ENCODE measurements at places on chromosomes 4 and X. TPM values are rescaled to one million over a fixed set of nuclear protein-coding genes. Genes with fewer than 3 reads are reported as not detected.
A peak's percentile ranks its signal among the peaks of the same experiment; 100 is the strongest.

DNA sequence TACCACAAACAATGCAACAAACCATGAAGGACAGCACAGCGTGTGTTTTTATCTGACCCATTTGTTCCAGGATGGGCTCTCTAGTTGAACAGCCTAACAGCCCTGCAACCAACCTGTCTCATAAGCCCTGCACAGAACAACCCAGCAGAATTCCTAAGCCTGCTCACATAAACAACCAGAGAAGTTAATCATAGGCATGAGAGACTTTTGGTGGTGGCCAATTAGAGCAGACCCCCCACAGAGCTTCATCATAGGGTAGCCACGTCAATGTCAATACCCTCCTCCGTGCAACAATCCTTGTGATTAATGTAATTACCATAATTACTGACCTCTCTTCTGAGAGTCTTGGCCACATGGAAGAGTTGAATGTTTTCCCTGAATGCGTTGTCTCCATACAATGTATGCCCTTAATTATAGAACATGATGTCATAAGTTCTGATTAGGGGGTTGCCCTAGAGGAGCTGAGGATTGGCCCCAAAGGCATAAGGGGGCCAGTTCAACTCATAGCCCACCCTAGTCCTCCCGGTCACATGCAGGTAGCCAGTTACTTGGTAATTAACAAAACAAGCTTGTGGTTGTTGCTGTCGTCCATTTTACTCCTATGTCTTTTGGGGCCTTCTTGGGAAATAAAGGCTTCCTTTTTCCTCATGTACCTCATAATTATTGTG lies 92.7 kb downstream of the SYNPO2 start:
- no peak for DNase-seq
- H3K27me3 ChIP-seq, result no peaks in the 10 kb centered on the region
- no peaks in the 10 kb centered on the region for H3K4me1 ChIP-seq
- H3K36me3 ChIP-seq, result no peaks in the 10 kb centered on the region
- H3K27ac ChIP-seq, result no peak overlapping the region

The HS6ST2 gene
- 0.87 TPM for total RNA-seq

The EGF gene
- 2.4 TPM for total RNA-seq

GRCh38 chrX:7062903-7063302 lies 84.6 kb upstream of the STS start:
- no peak overlapping the region for H3K27ac ChIP-seq
- H3K4me3 ChIP-seq, result no peak overlapping the region
- H3K36me3 ChIP-seq, result no peaks in the 10 kb centered on the region
- no peak for DNase-seq
- H3K27me3 ChIP-seq, result no peaks in the 10 kb centered on the region
- no peaks in the 10 kb centered on the region for H3K4me1 ChIP-seq

The SHISA3 gene
- 5.8 TPM for total RNA-seq

The CT45A1 gene
- total RNA-seq, result not detected

- DNase-seq, result no peak
- H3K27ac ChIP-seq, result peak overlapping the region; percentile 68
- H3K27me3 ChIP-seq, result no peaks in the 10 kb centered on the region
- H3K4me1 ChIP-seq, result no peaks in the 10 kb centered on the region
- H3K36me3 ChIP-seq, result no peaks in the 10 kb centered on the region
- no peak overlapping the region for H3K4me3 ChIP-seq
Measured at GRCh38 chrX:53440101-53440500, 5.9 kb upstream of the HSD17B10 start.

DNA sequence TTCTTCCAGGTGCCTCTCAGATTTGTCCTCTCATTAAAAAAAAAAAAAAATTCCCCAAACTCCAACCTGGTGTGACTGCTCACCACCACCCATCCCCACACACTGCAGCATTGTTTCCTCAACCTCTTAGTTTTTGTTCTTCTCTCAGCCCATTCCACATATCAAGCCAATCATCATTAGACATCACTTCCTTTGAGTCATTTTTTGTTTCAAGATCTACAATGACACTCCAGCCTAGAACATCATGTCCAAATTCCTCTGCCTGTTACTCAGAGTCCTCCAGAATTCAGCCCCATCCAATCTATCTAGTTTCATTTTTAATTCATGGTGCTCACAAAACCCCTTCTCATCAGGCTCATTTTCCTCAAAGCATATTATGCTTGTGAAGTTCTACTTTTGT lies 262.5 kb upstream of the TEX13A start:
- H3K4me3 ChIP-seq, result no peak overlapping the region
- no peaks in the 10 kb centered on the region for H3K27me3 ChIP-seq
- DNase-seq, result no peak
- no peaks in the 10 kb centered on the region for H3K4me1 ChIP-seq
- no peaks in the 10 kb centered on the region for H3K36me3 ChIP-seq

The UGT2B11 gene
- total RNA-seq, result not detected

GRCh38 chr4:98862371-98862770 lies 66.6 kb downstream of the EIF4E start:
- DNase-seq, result no peak
- no peaks in the 10 kb centered on the region for H3K4me1 ChIP-seq
- H3K36me3 ChIP-seq, result no peaks in the 10 kb centered on the region

DNA sequence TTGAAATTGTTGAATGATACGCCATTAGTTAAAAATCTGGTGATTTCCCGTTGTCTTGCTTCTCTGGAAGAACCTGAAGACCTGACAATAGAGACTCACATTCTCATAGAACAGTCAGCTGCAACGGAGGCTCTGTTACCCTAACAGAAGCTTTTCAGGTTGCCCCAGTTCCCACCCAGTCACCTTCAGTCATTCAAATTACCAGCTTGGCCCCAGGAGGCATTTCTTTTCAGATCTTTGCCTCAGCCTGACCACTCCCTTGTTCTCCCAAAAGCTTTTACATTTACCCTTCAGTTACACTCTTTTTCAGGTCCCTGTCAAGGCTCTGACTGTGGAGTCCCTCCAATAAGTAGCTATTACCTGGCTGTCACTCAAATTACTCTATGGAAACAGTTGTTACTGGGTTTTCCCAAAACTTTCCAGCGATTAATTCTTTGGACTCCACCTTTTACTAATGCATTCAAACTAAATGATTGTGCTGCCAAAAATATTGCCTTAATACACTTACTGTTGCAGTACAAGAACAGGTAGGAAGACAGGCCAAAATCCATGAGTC lies 162.2 kb upstream of the FTHL17 start:
- no peaks in the 10 kb centered on the region for H3K36me3 ChIP-seq
- no peak overlapping the region for H3K27ac ChIP-seq
- H3K4me3 ChIP-seq, result no peak overlapping the region
- H3K4me1 ChIP-seq, result no peaks in the 10 kb centered on the region
- H3K27me3 ChIP-seq, result no peaks in the 10 kb centered on the region
- DNase-seq, result no peak

GRCh38 chrX:154420402-154420756 lies 8.1 kb upstream of the ATP6AP1 start:
- H3K4me3 ChIP-seq, result no peak overlapping the region
- no peak for DNase-seq
- H3K27me3 ChIP-seq, result no peaks in the 10 kb centered on the region
- no peak overlapping the region for H3K27ac ChIP-seq
- H3K4me1 ChIP-seq, result no peaks in the 10 kb centered on the region

DNA sequence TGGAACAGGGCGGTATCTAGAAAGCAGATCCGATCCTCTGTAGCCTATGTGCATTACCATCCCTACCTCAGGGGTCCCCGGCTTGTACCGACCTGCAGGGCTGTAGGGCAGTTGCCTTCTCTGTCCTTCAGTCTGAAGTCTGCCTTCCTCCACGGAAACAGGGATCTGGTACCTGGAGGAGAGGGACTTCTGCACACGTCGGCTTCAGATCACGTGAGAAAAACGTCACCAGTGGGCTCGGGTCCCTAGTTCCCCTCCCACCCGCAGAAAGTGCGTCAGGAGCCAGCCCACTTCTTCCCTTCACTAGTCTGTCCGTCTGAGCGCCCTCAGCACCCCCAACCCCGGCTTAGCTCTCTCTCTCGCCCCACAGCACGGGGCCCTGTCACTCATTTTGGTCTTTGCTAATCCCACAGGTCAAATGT lies at the start of gene TCEAL5:
Gene TCEAL5, minus strand, starts transcription at position 170 of the 422 bp plus-strand sequence. CDS start 2,187 bp downstream, outside the sequence.
- H3K4me3 ChIP-seq, result no peak within 1 kb of the TSS
- no peak within 1 kb of the TSS for H3K27ac ChIP-seq
- no peaks in the 10 kb centered on the region for H3K36me3 ChIP-seq
- no peak for DNase-seq
- no peaks in the 10 kb centered on the region for H3K4me1 ChIP-seq

DNA sequence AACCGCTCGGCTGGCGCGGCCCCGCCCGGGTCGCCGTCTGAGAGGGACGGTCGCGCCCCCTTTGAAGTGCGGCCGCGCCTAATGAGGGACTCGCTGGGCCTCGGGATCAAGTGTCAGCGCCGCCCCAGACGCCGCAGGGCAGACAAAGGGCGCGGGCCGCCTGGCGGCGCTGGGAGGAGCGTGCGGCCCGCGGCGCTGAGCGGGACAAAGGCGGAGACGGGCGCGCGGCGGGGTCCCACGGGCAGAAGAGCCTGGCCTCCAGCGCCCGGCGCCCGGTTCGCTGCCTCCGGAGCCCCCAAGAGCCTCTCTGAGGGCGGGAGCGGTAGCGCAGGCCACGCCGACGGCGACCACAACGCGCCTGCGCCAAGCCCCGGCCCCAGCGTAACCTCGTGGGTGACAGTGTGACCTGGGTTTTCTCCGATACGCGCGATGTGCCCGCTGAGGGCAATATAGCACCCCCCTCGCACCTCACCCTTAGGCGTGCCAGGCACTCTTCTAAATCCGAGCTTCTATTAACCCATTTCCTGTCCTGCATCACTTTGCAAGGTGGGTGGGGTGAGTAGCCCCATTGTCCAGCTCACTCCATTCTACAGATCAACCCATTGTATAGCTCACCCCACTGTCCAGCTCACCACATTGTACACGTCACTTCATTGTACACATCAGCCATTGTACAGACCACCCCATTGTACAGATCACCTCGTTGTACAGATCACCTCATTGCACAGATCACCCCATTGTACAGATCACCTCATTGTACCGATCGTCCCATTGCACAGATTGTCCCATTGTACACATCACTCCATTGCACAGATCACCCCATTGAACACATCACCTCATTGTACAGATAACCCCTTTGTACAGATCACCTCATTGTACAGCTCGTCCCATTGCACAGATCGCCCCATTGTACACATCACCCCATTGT lies 33.7 kb upstream of the STX18 start:
- no peaks in the 10 kb centered on the region for H3K36me3 ChIP-seq
- DNase-seq, result peak; percentile 90
- peaks cover 4% of the 10 kb centered on the region for H3K4me1 ChIP-seq

The PPM1K gene
- 37.7 TPM for total RNA-seq

DNA sequence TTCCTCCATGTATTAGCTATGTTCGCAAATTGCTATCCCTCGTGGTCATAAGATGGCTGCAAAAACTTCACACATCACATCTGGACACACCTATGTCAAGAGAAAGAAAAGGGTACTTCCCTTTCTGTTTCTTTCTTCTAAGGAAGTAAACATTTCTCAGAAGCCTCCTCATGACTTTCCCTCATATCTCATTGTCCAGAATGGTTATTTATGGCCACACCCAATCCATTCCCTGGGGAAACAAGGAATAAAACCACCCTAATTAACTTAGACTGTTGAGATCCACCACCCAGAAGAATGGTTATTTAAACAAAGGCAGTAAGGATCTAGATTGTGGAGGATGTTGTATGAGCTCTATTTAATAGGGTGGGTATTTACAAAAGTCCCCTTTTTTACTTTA lies 160.8 kb upstream of the LNX1 start:
- H3K36me3 ChIP-seq, result no peaks in the 10 kb centered on the region
- H3K4me3 ChIP-seq, result no peak overlapping the region
- DNase-seq, result no peak
- no peak overlapping the region for H3K27ac ChIP-seq

The DCX gene
- not detected for total RNA-seq

GRCh38 chr4:26299254-26299882 lies 21.4 kb upstream of the RBPJ start:
- no peaks in the 10 kb centered on the region for H3K27me3 ChIP-seq
- no peak for DNase-seq
- H3K36me3 ChIP-seq, result no peaks in the 10 kb centered on the region
- no peak overlapping the region for H3K4me3 ChIP-seq
- H3K4me1 ChIP-seq, result peaks cover 9% of the 10 kb centered on the region
- no peak overlapping the region for H3K27ac ChIP-seq

DNA sequence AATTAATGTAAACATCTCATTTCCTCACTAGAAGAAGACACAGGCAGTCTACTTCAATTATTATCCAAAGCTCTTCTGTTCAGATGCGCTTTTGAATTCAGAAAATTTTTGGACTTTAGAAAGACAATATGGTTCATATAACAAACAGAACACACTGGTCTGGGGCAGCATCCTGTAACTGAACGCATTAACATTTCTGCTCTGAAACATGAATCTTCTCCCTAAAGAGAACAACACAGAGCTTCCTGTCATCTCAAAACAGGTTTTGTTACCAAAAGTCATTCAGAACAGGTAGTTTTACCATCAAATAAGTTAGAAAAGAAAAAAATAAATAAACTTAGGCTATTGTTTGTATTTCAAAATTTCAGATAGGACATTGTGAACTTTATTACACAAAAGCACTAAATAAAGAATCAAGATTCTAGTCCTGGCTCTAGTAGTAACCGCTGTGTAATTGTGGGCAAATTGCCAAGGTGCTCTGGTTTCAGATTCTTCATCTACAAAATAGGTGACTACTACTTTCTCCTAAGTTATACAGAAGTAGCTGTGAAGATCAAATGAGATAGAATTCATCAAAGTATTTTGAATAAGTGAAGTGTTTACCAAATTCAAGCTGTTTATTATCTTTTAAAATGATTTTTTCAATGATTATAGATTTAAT lies 252.3 kb upstream of the RASGEF1B start:
- no peak overlapping the region for H3K4me3 ChIP-seq
- no peak for DNase-seq
- no peaks in the 10 kb centered on the region for H3K36me3 ChIP-seq
- no peaks in the 10 kb centered on the region for H3K27me3 ChIP-seq

DNA sequence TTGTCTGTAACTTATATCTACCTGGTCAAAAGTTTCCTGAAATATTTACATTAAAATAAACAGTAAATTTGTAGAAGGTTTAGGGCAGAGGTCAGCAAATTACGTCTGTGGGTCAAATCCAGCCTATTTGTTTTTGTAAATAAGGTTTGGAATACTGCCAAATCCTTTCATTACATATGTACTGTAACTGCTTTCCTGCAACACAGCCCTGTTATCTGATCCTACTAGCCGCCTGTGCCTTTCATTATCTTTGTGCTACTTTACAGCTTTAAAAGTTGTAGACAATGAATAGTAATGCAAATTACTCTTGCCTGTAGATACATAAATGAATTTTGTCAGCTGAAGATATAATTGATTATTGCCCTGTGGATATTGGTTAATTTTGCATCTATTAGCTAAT lies 369.6 kb upstream of the SLC7A11 start:
- H3K4me1 ChIP-seq, result no peaks in the 10 kb centered on the region
- no peaks in the 10 kb centered on the region for H3K36me3 ChIP-seq
- no peaks in the 10 kb centered on the region for H3K27me3 ChIP-seq
- H3K4me3 ChIP-seq, result no peak overlapping the region
- DNase-seq, result no peak
- no peak overlapping the region for H3K27ac ChIP-seq

- H3K4me3 ChIP-seq, result peak within 1 kb of the TSS; percentile 58
- H3K27ac ChIP-seq, result peak within 1 kb of the TSS; percentile 1
- H3K36me3 ChIP-seq, result no peaks in the 10 kb centered on the region
- no peaks in the 10 kb centered on the region for H3K4me1 ChIP-seq
- DNase-seq, result peak; percentile 88
- no peaks in the 10 kb centered on the region for H3K27me3 ChIP-seq
Measured at GRCh38 chrX:76427560-76428242, at the start of gene MAGEE1. MAGEE1 (plus strand) TSS chrX:76427710; CDS start chrX:76427931, 221 bp downstream.

- H3K4me3 ChIP-seq, result no peak overlapping the region
- no peaks in the 10 kb centered on the region for H3K4me1 ChIP-seq
- H3K27ac ChIP-seq, result no peak overlapping the region
- DNase-seq, result no peak
- H3K36me3 ChIP-seq, result no peaks in the 10 kb centered on the region
- H3K27me3 ChIP-seq, result no peaks in the 10 kb centered on the region
Measured at GRCh38 chr4:141705747-141706377, 69.5 kb downstream of the IL15 start.

Measured in upper lobe of right lung (tissue), 1 donor.